ENCODE measurements at places on chromosomes 5 and 9. TPM values are rescaled to one million over a fixed set of nuclear protein-coding genes. Genes with fewer than 3 reads are reported as not detected.

GRCh38 chr5:160506006-160507004, 84.7 kb downstream of the PTTG1 start:
- peak; percentile 62 for DNase-seq

DNA sequence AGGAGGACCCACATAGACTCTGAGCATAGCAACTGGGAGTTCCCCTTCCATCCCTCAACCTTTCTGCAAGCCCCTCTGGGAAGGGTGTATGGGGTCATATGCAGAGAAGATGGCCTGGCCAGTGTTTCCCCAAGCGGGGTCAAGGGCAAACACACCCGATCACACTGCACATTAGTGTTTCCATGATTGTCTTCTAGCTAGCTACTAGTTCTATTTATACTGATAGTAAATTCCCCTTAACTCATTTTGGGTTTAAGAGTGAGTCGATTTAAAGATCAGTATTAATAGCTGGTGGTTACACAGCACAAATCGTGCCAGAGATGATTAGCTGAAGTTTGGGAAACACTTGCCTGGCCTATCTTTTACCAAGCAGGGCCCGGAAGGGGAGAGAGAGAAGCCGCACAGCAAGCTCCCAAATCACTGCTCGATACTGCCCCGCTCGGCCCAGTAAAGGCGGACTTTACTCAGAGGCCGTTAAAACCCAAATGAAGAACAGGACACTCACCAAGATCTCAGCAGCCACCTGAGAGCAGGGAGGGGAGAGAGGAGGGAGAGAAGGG, 29.4 kb upstream of the TNIP1 start:
- no peak for DNase-seq

DNA sequence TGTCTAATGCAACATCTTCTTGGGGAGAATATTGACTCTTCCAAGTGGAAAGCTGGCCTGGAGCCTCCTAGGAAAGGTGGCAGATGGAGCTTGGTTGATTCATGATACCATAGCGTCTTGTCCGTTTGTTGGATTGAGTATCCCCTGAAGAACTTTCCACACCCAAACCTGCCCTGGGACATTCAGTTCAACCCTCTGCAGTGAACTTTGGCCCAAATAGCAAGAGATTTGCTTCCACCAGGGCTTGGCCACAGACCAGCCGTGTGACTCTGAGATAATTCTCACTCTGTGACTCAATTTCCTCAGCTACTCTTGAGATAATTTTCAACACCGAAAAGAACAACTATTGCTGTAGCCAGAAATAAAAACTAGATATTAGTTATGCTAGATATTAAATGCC, 108.0 kb upstream of the RAD23B start:
- DNase-seq: no peak

- DNase-seq: no peak
These were observed 66.1 kb downstream of the HAPLN1 start for GRCh38 chr5:83654427-83654994.

DNA sequence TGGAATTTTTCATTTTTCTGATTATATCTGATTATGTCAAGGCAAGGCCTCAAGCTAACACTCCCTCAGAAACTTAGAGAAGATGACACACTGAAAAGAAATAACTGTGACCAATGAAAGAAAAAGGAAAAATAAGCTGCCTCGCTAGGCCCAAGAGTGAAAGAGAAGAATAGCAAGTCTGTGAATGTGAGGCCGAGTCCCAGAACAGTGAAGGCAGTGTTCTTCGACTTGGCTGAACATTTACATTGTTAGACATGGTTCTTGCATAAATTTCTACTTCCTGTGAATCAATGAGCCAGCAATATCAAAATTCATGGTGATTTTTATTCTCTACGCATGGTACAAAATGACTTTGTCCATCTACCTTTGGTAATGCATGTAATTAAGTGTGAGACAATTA, at the start of gene ATP10B:
ATP10B (minus strand) TSS at position 163 of the 400 bp plus-strand sequence. CDS start 164,137 bp downstream, outside the sequence.
- no peak for DNase-seq

GRCh38 chr9:86072394-86072877, 26.9 kb downstream of the GOLM1 start:
- no peak for DNase-seq

- no peak for DNase-seq
These were observed 33.9 kb upstream of the SH3PXD2B start for GRCh38 chr5:172488221-172488620.

DNA sequence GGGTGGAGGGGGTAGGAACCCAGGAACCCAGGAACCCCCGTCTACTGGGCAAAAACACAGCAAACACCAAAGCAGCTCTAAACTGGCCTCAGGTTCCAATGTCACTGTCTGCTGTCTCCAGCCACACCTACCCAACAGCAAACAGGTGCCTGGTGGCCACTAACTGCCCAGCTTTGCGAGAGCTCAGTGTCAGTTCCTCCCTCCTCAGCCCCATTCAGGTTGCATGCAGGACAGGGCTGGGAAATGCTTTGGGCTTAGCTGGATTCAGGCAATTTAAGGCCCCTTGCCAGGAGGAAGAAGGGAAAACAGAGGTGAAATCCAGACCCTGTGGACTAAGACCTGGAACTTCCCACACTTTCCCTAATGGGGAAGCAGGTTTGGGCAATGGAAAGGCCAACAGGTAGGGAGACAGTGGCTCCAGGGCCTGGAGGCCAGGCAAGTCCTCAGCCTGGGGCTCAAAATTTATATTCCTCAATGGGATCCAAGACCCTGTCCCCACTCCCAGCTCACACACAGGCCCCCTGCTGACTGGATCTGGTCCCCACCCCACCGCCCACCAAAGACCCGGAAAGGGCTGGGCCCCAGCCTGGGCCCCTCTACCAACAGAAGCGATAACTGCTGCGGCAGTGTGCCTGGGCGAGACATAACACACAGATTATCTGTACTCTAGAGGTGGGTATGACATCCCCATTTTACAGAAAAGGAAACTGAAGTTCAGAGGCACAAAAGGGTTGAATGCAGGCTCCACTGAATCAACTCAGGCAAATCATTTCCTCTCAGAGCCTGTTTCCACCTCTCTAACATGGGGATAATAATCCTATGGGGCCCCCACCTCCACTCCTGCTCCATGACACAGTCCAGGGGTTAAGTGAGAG, 3.5 kb downstream of the EEIG1 start:
- DNase-seq: no peak

GRCh38 chr5:136529081-136529480, 163.7 kb upstream of the TRPC7 start:
- DNase-seq: no peak

DNA sequence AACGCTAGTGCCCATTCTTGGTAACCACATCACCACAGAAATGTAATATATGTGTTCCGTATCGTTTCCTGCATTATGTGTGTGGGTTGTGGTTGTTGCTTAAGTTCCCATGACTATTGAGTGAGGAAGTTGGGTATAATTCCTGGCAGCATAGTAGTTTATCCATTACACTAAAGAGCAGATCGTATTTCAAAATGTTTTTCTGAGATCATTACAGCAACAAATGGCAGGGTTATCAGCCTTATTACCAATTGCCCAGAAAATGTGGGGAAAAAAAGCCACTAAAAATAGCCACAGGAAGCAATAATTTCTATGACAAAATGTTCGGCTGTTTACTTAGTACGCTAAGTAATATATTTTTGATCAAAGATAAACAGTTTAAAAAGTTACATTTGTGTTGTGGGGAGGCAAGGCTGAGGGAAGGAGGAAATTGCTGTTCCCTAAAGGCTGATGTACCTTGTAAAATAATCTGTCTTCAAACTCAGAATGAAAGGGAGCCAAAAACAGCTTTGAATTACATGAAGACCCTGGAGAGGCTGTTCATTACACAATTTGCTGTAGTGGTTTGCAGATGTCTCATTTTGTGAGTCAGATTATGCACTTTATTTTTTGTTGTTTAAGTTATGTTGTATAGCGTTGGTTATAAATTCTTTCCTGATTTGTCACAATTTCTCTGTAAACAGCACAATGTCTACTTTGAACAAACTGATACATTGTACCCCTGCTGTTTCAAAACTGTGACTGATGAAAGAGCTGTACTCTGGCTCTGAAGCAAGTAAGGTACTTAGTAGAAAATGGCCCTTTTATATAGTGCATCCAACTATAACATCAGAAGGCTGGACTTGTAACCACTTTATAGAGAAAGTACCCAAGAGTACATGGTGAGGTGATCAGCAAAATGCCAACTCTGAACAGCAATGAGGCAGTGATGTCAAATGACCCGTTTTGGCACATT, 1028.5 kb downstream of the NR2F1-AS1 start:
- DNase-seq: no peak

DNA sequence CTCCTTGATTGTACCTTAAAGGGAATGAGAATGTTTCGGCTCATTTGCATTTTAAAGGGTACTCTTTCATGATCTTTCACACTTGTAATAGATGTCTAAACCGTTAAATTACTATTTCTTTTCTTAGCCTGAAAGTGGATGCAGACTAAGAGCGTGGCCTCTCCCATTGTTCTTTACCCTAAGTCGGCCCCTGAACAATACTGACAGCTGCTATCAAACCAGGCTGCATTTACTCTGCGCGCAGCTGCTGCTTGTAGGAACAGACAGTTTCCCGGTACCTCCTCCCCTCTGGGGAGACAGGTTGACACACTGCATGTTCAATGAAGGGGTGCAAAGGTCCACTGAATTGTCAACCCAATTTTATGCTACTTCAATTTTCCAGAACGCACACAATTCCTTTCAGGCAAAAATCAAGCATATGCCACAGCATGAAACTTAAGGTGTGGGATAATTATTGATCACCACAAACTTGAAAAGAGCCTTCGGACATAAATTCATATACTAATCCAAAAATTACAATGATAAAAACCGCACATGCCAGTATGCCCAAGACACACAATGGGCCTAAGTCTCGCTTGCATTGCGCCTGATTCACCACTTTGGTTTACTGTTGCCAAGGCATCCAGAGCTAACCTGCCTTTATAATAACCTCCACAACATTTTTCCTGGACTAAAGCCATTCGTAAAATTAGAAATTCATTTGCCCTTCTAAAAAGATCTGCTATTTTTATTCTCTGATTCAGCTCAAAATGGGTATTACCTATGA, 39.7 kb downstream of the TLE1 start:
- DNase-seq: no peak

DNA sequence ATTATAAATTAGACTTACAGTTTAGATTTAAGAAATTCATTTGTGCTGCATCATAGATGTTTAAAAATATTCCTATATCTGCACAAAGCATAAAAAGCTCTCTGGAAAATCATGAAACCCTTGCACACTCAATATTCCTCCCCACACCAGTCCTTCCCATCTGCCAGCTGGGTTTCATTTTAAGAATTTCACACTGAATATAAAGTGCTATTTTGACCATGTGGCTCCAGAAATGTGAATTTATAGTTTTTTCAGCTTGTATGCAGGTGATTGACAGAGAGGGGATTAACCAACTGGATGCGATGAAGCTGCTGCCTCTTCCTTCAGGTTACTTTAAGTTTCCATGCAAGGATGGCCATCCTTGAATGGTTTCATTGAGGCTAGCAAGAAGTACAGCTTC, 346.3 kb downstream of the NDUFS4 start:
- no peak for DNase-seq

DNA sequence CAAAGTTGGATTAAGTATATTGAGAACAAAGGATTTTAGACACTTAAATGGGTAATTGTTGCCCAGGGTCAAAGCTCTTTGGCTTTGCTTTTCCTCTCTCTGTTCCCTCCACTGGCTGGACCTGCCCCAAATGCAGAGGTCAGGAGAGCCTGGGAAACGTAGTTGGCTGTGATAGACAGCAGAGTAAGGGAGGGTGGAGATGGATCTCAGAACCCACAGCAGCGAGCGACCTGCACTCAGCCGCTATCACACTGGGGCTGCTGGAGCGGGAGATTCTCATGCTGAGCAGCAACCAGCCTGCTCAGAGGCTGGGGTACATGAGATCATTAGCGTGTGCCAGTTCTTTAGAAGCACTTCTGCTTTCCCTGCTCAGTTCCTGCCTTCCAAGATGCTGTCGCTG, 71.8 kb upstream of the TTC23L start:
- DNase-seq: no peak

DNA sequence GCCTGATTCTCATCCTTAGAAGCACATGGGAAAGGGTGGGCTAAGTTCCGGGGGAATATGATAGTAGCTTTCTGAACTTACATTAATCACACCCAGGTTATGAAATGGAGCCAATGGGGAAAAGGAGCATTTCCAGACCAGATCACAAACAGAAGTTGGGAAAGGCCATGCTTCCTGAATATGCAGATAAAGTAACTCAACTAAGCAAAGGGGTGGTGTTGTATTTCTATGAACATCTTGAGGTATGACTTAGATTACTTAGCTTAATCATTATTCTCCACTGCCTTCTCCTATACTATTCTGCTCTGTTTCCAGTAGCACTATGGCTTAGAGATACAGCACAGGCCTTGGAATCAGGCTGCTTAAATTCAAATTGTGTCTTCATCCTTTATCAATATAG, 10.5 kb downstream of the C5orf46 start:
- DNase-seq: no peak

DNA sequence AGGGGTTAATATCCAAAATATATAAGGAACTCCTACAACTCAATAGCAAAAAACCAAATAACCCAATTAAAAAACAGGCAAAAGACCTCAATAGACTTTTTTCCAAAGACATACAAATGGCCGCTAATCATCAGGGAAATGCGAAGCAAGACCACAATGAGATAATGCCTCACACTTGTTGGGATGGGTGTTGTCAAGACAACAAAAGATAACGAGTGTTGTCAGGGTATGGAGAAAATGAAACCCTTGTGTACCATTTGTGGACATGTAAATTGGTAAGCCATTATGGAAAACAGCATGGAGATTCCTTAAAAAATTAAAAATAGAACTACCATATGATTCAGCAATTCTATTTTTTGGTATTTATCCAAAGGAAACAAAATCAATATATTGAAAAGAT, 620.2 kb downstream of the ACTL7B start:
- no peak for DNase-seq

DNA sequence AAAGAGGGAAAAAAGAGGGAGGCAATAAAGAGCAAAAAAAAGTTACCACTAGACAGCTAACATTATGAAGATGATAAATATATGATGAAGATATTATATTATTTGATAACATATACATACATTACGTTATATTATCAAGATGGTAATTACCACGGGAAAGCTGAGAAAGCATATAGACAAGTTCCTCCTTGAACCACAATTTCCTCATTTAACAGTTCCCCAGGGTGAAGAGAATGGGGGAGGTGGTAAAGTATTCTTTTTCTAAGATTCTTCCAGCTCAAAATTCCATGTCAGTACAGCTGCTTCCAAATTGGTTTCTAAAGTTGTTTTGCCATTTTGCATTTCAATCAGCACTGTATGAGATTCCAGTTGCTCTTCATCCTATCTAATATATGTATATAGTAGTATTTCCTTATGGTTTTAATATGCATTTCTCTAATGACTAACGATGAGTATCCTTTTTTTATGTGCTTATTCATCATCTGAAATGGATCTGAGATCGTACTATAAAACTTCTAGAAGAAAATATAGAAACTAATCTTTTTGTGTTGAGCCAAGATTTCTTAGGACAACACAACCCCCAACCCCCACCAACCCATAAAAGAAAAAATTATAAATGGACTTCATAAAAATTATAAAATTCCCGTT, 49.5 kb upstream of the C9orf72 start:
- DNase-seq: no peak

Gene SPOUT1
- total RNA-seq: 91.8 TPM

Gene KIF4B
- 0.07 TPM for total RNA-seq

Gene GLE1
- 17.9 TPM for total RNA-seq

Measured in H9 (cell line).